Stimulated activated CD4-positive, alpha-beta T cell treated with anti-CD3 and anti-CD28 coated beads, TNF-alpha, amount 100 ng/mL, for 24 hours (primary cell): ENCODE measurements at places on chromosomes 6 and 20.
A peak's percentile ranks its signal among the peaks of the same experiment; 100 is the strongest.

GRCh38 chr6:42239333-42239732 is 21.7 kb upstream of the MRPS10 start:
- DNase-seq, result no peak

- DNase-seq, result no peak
These were observed 34.6 kb downstream of the PPP1R14C start for GRCh38 chr6:150177259-150177951.

DNA sequence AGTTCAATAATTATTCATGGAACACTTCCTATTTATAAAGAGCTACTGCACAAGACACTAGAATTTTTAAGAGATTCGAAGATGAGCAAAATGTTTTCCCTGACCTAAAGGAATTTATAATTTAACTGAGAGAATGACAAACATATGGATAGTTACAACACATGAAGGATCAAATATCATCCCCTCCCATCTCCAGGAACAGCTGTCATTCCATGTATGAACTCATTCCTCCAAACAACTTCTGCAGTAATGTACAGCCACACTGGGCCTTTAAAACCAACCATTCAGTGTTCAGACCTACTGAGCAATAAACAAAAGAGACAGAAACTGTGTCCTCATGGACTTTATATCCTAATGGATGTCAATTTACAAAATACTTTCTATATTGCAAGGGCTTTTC is 87.8 kb downstream of the KIF16B start:
- DNase-seq, result no peak

DNA sequence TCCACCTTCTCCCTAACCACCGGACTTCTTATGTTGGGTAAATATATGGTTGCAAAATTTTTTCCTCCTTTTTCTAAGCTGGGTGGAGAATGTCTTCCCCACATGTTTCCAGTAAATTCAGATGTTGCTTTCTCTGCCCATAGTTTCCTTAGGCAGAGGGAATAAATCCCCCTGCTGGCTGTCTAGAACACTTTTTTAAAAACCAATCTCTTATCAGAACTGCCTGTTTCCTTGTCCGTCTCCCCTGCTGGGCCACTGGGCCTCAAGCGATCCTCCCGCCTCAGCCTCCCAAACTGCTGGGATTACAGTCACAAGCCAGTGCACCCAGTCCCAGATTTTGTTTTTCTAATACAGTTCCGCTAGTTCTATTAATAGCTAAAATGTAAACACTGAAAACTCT is 9.9 kb upstream of the WFDC2 start:
- DNase-seq, result no peak

DNA sequence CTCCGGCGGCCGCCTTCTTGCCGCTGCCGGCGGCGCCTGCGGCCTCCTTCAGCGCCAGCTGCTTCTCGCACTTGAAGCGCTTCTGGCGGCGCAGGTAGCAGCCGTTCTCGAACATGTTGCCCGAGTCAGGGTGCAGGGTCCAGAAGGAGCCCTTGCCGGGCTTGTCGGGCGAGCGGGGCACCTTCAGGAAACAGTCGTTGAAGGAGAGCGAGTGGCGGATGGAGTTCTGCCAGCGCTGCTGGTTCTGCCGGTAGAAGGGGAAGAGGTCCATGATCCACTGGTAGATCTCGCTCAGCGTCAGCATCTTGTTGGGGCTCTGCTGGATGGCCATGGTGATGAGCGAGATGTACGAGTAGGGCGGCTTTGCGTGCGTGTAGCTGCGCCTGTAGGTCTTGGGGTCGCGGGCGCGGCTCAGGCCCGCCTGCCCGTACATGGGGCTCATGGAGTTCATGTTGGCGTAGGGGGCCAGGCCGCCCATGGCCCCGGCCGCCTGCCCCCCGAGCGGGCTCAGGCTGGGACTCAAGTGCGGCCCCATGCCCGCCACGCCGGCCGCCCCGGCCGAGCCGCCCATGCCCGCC is 1.9 kb downstream of the FOXA2 start:
- no peak for DNase-seq

DNA sequence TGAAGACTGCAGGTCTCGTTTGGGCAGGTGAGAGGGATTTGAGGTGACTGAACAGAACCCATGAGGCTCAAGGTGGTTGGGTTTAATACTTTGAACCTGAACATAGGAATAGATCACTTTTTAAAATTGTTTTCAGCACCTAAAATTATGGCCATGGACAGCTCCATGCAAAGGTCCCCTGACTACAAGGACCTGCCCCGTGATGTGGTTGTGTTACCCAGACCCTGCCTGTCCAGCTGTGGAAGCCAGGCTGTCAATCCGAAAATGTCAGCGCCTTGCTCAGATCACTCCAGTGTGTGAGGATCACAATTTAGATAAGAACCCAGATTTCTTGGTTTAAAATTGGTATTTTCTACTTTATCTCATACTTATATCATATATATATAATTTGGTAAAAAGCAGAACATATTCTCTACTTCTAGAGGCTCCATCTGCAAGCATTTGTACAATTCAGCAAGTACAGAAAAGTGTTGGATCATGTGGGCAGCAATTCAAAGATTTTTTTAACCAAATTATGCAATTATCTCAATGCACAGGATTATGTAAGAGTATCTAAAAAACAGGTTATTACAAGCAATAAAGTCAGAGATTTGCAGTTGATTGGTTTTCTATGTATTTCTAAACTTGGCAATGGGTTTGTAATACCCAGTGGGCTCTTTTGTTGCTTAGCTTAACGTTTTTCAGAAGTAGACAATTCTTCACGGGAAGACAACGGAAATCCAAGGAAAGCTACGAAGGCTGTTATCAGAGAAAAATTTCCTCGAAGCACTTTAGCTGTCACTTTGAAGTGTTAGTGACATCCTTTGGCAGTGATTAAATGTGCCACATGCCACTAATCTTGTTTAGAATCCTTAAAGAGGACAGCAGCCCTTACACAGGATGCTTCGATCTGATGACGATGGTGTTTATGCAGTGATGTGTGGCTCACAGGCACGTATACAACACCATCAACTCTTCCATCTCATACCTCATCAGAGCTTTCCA is 24.1 kb upstream of the RPS6KA2 start:
- no peak for DNase-seq

DNA sequence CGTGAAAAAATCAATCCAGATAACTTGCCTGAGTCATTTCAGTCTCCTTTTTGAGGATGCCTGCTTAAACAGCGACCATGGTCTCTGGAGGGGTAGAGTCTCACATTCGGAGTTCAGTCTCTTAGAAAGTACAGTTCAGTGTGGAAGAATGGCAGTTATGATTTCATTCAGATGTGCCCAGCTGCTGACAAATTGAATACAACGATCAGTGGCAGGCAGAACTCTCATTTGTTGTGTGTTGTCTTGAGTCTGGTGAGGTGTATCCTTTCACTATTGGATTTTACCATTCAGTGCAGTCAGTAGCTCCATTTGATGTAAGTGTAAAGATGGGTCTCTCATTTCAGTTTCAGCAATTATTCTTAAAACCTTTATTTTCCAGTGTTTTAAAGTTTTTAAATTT is 639 bp upstream of the TULP4 start:
- DNase-seq, result no peak

GRCh38 chr6:107578642-107579341 is 88.9 kb downstream of the SOBP start:
- no peak for DNase-seq

DNA sequence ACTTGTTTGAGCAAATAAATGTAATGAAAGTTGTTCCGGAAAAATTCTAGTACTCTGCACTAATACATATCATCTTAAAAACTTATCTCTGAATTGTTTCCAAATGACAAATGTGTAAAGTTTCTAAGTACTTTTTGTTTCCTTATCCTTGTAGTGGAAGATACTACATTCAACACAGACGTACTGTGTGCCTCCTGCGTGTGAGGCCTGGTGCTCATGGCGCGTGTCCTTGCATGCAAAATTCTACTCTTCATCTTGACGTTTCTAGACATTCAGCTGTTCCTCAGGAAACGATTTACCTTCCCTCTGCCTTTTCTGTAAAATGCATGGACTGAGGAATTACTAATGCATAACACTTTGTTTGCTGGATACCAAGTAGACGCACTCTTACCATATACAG is 11.5 kb downstream of the DLL1 start:
- DNase-seq, result no peak

GRCh38 chr6:144617708-144618107 is 332.6 kb downstream of the UTRN start:
- no peak for DNase-seq

DNA sequence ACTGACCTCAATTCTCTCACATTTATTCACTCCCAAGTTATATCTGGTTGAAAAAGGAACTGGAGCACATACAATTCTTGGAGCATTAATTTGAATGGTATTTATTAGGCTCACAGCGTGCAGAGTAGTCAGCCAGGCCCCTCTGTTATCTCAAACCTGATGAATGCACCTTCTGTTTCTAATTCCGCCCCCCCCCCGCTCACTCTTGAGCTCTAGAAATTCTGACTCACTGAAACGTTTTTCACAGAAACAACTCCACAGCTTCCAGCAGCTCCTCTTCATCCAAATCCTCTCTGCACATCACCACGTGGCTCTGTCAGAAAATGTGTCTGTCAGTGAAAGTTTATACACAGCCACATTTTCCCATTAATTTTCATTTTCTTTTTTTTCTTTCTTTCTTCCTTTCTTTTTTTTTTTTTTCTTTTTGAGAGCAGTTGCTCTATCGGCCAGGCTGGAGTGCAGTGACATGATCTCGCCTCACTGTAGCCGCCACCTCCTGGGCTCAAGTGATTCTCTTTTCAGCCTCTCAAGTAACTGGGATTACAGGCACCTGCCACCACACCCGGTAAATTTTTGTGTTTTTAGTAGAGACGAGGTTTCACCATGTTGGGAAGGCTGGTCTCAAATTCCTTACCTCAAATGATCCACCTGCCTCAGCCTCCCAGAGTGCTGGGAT is 109.4 kb downstream of the TBXT start:
- DNase-seq, result no peak

GRCh38 chr20:37562695-37563480 is 35.2 kb upstream of the BLCAP start:
- no peak for DNase-seq

DNA sequence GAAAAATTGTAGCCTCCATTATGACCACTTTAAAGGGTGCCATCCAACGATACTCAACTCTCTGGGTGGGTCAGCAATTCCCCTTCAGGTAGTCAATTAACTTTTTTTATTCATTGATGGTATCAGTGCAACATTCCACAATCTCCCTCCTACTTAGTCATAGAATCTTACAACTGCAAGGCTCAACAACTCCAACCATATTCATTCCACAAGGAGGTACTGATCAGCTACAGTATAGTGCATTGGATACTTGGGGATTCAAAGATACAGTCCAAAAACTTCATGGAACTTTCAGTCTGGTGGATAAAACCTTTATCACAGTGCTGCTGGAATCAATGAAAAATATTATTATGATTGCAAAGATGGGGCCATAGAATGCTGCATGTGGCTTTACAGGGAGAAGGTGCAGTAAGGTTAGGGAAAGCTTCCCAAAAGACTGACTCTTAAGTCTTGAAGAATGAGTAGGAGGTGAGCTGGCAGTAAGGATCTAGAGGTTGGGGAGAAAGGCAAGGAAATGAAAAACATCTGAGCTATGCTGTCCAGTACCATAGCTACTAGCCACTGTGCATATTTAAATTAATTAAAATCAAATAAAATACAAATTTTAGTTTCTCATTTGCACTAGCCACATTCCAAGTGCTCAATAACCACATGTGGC is 314.7 kb upstream of the PRDM1 start:
- no peak for DNase-seq

DNA sequence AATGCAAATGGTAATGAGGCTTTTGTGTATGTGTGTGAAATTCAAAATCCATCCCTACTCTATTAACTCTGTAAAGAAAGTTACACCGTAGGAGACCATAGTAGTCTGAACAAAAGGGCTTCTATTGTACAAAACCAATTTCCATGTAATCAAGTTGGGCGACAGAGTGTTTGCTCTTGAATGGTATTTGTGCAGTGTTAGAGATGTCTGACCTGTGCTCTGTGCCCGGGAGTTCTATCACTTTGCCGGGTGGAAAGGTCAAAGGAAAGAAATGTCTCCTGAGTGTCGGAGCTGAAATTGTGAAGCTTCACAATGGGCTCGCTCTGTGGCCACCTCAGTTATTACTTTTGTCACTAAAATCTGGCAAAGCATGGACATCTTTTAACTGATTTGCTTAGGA is 312.0 kb downstream of the SAMD5 start:
- no peak for DNase-seq

GRCh38 chr6:118859517-118860064 is 34.4 kb upstream of the ASF1A start:
- DNase-seq, result no peak

DNA sequence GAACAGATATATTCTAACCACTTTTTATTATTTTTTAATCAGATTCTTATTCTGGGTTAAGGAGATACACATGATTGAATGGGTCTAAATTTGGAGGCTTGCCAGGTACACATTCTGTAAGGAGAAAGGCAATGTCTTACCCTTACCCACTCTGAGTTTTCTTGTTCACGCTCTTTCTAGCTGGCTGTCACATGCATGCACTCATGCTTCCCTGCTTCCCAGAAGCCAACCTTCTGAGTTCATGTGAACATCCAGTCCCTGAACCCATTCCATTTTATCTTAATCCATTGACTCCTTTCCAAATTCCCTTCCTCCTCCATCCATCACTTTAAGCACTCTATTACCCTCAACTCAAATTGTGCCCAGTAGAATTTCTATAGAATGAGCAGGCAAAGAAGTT is 17.5 kb upstream of the MOCS1 start:
- DNase-seq, result no peak

- no peak for DNase-seq
These were observed 70.7 kb upstream of the RAB32 start for GRCh38 chr6:146472918-146473317.

DNA sequence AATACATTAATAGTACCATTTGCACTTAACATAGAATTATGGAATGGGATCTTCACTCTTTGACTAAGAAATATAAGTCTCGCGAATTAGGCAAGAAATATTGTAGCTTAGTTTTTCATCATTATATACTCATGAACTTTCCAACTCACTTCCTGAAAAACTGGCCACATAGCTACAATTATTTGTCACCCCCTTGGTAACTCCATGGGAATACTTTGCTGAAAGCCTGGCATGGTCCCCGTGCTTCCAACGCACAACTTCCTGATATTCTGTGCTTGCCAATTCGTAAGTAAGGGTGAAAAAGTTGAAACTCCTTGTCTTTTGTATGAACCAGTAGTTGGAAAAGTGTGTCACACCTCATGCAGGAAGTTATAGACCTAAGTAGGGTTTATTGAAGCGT is 23.7 kb upstream of the HLA-DQA1 start:
- DNase-seq, result no peak

GRCh38 chr20:45945678-45946148 is 11.2 kb downstream of the PCIF1 start:
- no peak for DNase-seq

GRCh38 chr20:57620274-57620990 is at the start of gene ZBP1:
TSS of gene ZBP1 (minus strand) at chr20:57620426. CDS start at chr20:57620295, 131 bp downstream.
- peak; percentile 35 for DNase-seq

- no peak for DNase-seq
These were observed 76.9 kb downstream of the TXNDC5 start for GRCh38 chr6:7833751-7834070.

GRCh38 chr6:18177286-18177965 is 22.2 kb downstream of the KDM1B start:
- no peak for DNase-seq

DNA sequence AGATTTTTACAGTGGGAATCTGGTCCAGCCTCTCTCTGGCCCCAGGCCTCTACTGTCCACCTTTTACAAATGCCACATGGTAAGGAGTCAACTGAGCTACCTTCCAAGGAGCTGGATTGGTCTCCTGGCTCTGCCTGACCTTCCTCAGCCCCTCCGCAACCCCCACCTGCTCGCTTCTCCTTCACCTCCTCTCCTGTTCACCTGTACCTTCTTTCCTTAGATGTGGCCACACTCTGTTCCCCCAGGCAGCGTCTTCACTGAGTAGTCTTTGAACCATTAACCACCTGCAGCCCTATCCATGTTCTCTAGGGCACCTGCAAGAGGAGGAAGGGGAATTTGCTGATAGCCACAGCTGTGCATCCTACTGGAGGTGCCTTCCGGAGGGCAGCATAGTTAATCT is 55.3 kb upstream of the DDR1 start:
- DNase-seq, result no peak
